ENCODE measurements at places on chromosomes 7 and 10. TPM values are rescaled to one million over a fixed set of nuclear protein-coding genes. Genes with fewer than 3 reads are reported as not detected.

Gene HYAL4
- polyA plus RNA-seq, result 0.07 TPM

DNA sequence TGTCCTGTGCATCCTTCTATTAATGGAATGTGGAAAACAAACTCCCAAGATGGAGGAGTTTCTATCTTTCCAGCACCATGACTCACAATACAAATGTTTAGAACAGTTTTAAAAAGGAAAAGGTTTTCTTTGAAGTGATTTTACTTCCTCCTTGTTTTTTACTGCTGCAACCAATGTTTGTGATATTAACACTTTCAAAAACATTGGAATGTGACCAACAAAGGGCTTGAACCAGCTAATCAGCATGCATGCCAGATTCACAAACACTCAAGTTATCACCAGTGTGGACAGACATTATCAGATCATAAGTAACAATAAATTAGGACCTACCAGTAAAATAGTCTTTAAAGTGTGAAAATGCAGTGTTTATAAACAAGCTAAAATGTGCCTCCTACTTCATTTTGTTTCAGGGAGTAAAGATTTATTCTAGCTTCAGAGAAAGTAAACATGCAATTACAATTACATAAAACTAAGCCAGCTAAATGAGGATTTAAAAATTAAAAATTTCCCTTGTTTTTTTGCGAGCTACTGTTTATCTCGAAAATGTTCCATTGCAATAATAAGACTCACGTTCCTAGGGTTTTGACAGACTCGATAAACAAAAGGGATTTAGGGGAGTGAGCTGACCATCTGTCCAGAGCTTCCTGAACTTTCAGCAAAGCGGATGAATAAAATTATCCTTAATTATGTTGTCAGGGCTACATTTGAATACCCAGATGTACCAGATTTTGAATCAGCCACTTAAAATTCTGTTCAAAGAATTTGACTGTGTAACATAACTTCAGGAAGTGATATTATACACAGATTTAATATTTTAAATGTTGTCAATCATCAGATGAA, 29.8 kb downstream of the CPVL start:
- DNase-seq, result no peak

DNA sequence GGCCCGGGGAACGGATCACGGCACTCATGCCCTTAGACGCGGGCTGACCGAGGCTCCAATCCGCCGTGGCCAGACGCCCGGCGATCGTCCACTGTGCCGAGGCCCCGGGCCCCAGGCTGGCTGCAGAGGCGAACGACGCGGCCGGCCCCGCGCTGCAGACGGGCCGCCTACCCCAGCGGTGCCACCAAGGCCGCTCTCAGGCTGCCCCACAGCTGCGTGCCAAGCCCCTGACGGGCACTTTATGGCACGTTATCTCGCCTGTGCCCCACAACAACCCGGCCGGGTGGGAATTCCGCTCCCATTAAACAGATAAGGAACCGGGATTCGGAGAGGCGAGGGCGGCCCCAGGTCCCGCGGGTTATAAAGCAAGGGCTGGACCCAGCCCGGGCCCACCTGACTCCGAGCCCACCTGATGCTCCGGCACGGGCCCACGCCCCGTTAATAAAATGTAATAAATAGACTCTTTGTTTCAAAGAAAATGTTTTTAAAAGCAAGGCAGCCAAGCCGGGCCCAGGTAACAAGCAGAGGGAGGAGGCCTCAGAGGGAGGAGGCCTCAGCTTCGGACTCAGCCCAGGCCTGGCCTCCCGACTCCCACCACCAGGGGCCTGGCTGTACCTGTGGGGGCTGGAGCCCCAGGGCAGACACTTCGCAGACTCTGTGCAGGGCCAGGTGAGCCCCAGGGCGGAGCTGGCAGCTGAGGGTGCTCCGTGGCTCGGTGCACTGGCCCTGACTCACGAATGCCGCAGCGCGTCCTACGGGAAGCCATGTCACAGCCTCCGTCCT, 79.7 kb downstream of the FOXL3 start:
- no peak for DNase-seq

DNA sequence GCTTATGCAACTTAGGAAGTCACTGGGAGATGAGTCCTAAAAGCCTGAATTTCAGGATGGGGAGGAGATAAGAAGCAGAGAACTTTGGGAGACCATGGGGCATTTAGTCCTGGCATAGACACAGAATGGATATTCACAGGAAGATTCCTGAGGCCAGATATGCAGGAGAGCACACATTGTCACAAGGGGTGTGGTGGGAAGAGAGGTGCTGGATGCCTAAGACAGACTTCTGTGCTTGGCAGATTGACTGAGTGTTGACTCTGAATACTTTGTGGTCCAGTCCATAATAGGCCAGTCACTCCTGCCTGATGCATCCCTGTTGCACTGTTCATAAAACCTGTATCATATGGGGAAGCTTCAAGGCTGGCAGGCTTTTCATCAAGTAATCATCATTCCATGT, 18.5 kb downstream of the SRI start:
- no peak for DNase-seq

GRCh38 chr10:47033541-47034270, 122.5 kb downstream of the PTPN20 start:
- no peak for DNase-seq

DNA sequence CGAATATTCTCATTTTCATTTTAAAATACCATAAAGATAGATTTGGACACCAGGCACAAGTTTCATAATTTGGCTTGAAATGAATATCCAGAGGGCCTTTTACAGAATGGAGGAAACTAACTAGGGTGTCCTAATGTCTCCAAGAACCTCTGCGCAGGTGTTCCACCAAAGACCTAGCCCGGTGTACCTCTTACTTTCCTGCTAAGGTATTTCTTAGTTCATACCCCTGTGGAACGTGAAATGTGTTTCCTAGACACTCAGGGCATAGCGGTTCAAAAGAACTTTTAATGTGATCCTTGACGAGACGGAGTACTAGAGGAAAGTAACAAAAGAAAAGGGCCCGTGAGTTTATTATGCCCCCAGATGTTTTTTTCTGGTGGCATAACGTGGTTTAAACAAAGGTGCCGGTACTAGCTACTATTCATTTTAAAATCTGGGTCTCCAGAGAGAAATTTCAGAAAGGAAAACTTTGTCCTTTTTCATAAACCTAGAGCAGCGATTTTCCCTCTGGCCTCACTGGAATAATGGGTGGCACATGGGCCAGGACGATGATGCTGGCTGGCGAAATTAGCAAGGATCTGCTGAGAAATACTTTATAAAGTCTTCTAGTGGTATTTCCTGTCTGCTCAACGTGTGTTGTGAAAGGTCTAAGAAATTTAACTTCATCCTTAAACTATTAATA, 1.4 kb downstream of the APBB1IP start:
- no peak for DNase-seq

- DNase-seq, result no peak
Measured at GRCh38 chr7:95631527-95631926, 35.2 kb upstream of the PDK4 start.

GRCh38 chr7:32034052-32034451, 36.2 kb downstream of the PDE1C start:
- no peak for DNase-seq

Gene ENO4
- 2.2 TPM for polyA plus RNA-seq

Gene PRKAR2B
- 35.7 TPM for polyA plus RNA-seq

Gene CYP2C19
- polyA plus RNA-seq, result not detected

Gene LRRC18
- 0.19 TPM for polyA plus RNA-seq

GRCh38 chr10:92719991-92720830, 30.5 kb downstream of the HHEX start:
- DNase-seq, result no peak

Gene HOGA1
- polyA plus RNA-seq, result 52.3 TPM

Gene CPED1
- 37.2 TPM for polyA plus RNA-seq

Gene RET
- polyA plus RNA-seq, result 15.9 TPM

Gene VKORC1L1
- 28.1 TPM for polyA plus RNA-seq

Gene CYP26C1
- 0.13 TPM for polyA plus RNA-seq

Gene RSPH10B2
- 0.86 TPM for polyA plus RNA-seq

- DNase-seq, result no peak
Measured at GRCh38 chr7:26153823-26154783, 2.1 kb downstream of the NFE2L3 start.

GRCh38 chr10:2081501-2081900, 344.2 kb upstream of the ADARB2 start:
- no peak for DNase-seq

- DNase-seq, result no peak
Measured at GRCh38 chr10:51397695-51398094, 301.7 kb downstream of the CSTF2T start.

GRCh38 chr10:113313048-113313602, 239.7 kb upstream of the HABP2 start:
- no peak for DNase-seq

Gene GNAT3
- polyA plus RNA-seq, result not detected

DNA sequence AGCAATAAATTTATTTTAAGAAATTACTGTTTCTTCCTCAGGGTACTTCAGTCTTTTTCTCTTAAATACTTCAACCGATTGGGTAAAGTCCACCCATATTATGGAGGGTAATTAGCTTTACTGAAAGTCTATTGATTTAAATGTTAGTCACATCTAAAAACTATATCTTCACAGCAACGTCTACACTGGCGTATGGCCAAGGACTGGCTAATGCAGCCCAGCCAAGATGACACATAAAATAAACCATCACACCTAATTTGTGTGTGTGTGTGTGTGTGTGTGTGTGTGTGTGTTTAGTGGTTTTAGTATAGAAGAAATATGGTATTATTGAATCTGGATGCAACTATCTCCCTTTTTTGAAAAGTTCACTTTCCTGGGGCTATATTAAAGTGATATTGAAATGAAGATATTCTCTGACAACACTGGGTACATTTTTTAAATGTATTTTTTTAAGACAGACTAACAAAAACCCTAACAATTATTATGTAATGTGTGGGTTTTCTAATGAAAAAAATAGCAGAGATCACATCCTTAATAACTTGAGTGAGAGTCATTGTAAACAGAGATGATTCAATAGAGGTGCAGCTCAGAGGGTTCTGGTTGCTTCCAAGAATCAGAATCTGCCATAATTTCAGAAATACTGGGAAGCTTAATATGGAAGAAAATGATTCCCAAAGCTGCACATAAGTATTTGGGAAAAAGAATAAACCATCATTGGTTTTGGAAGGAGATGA, 584.2 kb upstream of the MBL2 start:
- DNase-seq, result no peak

Gene SPDYE2B
- polyA plus RNA-seq, result 3.6 TPM

- no peak for DNase-seq
Measured at GRCh38 chr7:18408461-18408860, 87.1 kb upstream of the HDAC9 start.

DNA sequence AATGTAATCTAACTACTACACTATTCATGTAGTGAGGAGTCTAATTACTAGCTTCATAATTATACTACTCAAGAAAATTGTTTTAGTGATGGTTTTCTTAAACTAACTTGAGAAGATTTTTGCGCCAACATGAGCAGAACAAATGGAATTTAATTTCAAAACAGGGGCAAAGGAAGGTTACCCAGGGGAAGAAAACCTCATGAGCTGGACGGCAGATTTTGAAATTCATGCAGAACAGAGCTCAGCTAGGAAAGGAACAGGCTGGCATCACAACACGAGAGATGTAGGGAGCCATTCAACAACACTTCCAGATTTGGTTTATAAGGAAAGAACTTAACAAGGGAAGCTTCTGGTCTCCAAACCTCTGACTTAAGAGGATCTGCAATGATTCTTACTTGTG, 235.3 kb upstream of the PRKCQ start:
- no peak for DNase-seq

DNA sequence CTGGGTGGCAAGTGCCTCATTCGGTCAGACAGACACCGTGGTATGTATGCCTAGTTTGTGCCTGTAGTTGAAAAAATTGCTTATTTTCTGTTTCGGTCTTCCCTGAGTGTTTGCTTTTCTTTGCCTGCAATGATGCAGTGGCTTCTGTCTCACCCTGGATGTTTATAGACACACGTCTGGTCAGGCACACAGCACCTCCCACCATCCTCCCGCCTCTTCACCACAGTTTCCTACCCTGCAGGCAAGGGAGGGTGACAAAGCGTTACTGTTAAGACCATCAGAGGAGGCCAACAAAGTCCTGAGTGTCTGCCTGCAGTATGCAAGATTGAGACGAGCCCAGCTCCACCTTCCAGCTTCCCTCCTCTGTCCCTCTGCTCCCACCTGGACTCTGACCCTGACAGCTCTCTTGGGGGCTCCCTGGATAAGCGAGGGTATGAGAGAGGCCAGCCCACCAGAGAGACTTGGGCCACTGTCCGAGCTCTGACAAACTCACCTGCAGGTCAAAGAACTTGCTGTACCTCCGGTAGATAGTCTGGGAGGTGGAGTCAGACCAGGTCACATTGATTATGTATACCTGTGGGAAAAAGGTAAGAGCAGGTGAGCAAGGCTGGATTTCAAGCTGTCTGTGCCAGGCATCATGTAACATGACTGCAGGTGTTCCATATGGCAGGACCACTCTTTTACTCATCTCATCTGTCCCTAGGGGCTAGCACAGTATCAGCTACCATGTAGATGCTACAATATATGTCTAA, 54.4 kb downstream of the SH3PXD2A start:
- no peak for DNase-seq

- DNase-seq, result no peak
Measured at GRCh38 chr10:15931376-15931775, 71.1 kb upstream of the MINDY3 start.

DNA sequence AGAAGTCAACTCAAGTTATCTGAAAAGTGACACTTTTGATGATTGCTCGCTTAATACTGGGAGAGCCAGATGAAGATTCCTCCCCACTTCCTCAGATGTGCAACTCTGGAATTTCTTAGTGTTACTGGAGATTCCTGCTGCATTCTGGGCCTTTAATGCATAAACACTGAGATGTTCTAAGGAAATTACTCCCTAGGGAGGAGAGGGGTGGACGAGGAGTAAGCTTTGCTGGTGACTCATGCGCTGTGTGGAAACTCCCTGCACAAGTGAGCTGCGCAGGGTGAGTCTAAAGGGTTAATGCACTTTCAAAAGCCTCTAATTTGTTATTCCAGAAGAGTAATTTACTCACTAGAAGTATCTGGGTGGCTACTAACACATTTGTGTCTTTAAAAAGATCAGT, 46.3 kb downstream of the EGFR start:
- DNase-seq, result no peak

Gene LRRTM3
- polyA plus RNA-seq, result 4.1 TPM

Gene C10orf90
- 0.60 TPM for polyA plus RNA-seq

DNA sequence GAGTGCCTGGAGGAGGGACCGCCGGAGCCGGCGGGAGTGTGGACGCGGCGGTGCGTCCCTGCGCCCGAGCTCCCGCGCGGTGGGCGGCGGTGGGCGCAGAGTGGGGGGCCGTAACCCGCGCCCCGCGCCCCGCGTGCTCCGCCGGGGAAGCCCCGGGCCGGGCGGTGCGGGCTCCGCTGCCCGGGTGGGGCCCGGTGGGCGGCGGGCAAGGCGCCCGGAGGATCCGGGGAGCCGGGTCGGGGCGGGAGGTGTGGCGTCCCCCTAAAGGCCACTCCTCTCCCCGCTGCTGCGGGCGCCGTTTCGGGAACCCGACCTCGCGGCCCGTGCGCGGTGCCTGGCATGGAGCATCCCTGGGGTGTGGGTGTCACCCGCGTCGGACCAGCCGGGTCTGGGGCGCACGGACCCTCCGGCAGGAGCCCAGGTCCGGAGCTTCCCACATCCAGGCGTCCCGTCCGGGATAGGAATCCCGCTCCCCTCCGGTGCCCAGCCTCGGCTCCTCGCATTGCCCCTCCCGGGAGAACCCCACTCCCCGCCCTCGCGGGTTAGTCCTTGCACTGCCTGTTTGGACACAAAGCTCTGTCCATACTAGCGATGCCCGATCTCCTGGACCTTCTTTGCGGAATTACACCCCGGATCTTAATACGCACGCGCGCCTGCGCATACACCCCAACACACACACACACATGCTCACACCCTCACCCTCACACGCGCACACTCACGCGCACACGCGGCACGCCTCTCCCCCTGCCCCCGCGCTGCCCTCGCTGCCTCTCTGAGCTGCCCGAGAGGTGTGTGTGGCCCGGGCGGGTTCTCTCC, 723 bp downstream of the MTURN start:
- no peak for DNase-seq

GRCh38 chr10:47322300-47323061, at the start of gene GDF2:
TSS of gene GDF2 (plus strand) at chr10:47322454. CDS start at chr10:47322669, 215 bp downstream.
- no peak for DNase-seq
